ENCODE measurements at places on chromosomes 16 and 17.

DNA sequence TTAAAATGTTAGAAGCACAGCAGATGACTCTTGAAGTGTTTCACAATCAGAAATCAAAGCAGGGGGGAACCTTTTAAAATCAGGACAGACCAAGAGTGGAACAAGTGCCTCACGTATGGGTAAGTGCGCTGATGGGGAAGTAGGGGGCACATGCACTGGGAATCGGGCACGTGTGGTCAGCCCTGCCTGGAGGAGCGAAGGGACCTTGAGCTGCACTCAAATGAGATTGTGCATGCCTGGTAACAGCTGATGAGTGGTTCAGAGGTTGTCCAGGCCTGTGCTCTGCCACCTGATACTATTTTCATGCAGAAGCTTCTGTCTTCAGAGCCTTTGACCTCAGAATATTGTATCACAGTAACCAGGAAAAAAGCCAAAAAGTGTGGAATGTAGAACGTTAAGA lies 13.7 kb upstream of the XYLT2 start:
- DNase-seq = no peak

- DNase-seq = no peak
Observed at GRCh38 chr16:22318690-22319358, 21.6 kb downstream of the POLR3E start.

DNA sequence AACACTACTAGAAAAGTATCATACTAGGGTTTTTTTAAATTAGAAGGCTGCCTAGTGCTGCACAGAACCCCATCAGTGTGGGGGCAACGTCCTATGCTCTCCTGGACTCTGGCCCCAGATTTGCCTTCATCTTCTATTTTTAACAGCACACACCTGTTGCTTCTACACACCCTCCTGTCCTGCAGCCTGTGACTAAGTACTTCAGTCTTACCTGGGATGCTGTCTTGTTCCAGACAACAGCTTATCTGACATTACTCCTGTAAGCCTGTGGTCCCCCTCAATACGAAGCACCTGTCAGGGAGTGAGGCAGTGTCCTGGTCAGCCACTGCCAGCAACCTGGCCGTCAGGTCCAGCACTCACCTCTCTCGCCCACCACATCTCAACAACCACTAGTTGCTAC lies 247.6 kb upstream of the PSMD7 start:
- DNase-seq = no peak

- DNase-seq = no peak
Observed at GRCh38 chr17:17435323-17435722, 41.5 kb upstream of the MED9 start.

DNA sequence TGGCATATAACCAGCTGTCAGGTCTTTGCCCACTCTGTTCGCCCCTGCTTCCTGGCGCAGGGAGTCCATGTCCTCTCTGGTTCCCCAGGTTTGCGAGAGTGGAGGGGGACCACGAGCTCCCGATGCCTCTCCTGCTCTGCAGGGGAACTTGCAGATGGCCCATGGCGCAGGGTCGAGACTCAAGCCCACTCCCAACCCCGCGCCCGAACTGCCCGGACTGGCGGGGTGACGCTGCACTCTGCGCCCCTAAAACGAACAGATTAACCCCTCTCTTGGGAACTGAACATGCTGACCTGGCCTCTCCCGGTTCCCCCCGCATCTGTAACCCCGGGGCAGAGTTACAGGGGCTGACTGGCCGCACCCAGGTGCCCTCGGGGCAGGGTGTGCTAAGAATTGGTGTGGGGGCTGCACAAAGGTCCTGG lies 681 bp upstream of the PLA2G15 start:
- no peak for DNase-seq

GRCh38 chr17:28907709-28908475 lies 5.0 kb upstream of the DHRS13 start:
- DNase-seq = no peak

GRCh38 chr17:60305141-60305540 lies 86.8 kb downstream of the USP32 start:
- DNase-seq = no peak
